ENCODE measurements at places on chromosomes 16 and 17.

DNA sequence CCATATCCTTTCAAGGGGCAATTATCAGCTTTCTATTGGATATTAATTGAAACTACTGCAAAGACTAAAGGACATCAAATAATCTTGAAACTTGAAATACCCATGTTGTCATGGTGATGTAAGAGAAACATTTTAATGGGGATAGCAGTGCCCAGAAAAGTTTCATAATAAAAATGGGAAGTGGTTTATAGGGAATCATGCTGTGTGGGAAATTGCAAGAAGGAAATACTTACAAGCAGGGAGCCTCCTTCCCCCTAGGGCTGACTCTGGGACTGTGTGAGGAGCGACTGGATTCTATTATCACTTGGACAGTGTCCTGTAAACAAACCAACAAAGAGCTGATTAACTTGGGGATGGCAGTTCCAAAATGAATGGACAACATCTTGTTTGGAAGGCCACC is 1393.1 kb upstream of the GOT2 start:
- no peak for DNase-seq

GRCh38 chr17:74210191-74211140 is 2.9 kb upstream of the TTYH2 start:
- no peak for DNase-seq

- DNase-seq, result no peak
Observed at GRCh38 chr17:34623856-34624766, 44.7 kb downstream of the TMEM132E start.

- DNase-seq, result no peak
Observed at GRCh38 chr17:82217530-82218204, 5.0 kb upstream of the CCDC57 start.

DNA sequence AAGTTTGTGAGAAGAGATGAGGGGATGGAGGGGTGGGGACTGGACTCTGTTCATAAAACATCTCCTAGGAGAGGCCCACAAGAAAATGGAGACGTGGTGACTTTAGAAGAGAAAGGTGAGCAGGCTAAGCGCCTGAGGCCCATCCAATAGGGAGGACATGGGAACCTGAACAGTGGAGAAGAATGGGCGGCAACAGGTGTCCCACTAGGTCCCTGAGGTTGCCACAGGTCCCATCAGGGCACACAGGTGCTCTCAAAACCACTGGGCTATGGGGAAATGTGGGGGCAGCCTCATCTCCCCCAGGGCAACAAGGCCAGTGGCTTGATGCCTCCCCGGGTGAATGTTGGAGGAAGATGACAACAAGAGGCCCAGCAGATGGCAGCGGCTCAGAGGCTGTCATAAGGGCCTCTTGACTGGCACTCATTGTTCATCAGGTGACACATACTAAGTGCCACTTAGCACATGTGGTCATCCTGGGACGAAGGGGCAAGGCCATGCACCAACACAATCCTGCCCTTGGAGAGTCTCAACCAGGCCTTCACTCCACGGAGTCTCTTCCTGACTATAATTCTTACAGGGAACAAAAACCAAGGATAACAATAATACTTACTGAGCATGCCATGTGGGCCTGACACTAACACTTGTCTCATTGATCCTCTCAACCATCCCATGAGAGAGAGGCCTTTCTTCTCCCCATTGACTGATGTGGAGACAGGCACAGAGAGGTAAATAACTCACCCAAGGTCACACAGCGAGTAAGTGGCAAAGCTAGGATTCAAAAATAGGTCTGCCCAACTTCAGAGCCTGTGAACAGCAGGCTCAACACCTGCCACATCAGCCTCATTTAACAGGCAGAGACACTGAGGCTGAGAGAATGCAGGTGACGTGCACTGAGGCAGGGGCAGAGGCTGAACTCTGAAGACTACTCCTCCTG is 38.0 kb downstream of the CUEDC1 start:
- DNase-seq, result no peak

- DNase-seq, result no peak
Observed at GRCh38 chr17:29141514-29141876, 38.7 kb downstream of the MYO18A start.

GRCh38 chr17:10768750-10769251 is 35.1 kb downstream of the TMEM238L start:
- DNase-seq, result no peak
